ENCODE measurements at places on chromosomes 6 and 20. TPM values are rescaled to one million over a fixed set of nuclear protein-coding genes. Genes with fewer than 3 reads are reported as not detected.

DNA sequence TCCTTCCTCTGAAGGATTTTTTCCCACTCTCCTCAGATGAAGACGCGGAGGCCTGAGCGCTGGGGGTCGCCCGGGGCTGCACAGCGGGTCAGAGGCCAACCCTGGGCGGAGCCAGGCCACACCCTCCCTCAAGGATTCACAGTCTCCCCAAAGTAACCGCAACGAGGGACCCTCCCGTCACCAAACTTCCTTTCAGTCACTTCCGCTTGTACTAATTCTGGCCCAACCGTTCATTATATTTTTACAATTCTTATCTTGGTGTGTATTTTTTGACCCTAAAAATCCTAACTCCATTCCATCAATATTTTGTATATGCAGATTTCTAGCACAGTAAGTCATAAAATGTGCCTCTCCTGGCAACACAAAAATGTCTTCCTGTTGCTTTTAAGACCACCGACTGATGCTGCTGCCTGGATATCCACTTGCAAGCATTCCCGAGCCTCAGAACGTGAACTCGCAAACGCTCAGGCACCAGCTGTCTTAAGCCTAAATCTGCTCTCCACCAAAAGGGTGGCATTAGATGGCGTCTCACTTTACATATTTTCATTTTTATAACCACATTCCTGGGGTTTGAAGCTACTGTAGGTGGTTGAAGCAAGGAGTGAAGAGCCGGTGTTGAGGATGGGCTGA lies 128.0 kb downstream of the DLL1 start:
- no peak for DNase-seq

Gene OPRM1
- total RNA-seq: not detected

- DNase-seq: no peak
Observed at GRCh38 chr6:100268326-100268725, 196.4 kb downstream of the SIM1 start.

GRCh38 chr6:166589786-166590574 lies 3.5 kb upstream of the RAMACL start:
- DNase-seq: no peak

GRCh38 chr6:39249278-39249677 lies 20.0 kb upstream of the KCNK5 start:
- no peak for DNase-seq

Gene CST2
- total RNA-seq: not detected

Gene PCSK2
- 1.7 TPM for total RNA-seq

DNA sequence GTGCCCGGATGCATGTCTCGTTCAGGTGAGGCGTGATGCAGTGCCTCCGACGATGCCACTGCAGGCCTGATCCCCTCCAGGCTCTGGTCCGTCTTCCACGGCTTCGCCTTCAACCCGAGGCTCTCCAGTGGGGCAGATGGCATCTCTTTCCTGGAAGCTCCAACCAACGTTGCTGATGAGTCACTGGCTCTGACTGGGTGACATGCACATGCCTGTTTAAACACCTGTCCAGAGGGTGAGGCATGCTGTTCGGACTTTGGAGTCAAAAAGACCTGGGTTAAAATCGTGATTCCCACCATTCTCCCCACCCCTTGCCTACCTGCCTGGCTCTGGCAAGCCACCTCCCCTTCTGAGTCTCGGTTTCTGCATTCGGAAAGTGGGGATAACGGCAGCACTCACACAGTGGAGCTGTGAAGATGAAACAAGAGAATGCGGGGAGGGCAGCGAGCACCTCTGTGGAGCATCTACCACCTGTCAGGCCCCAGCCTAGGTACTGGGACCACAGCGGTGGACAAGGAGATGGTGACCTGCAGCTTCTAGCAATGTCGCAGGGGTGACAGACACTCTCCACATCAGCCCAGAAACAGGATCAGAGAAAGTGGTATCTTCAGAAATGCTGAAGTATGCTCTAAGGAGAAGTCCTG lies 8.5 kb upstream of the EDN3 start:
- DNase-seq: no peak

Gene TDRD6
- total RNA-seq: 0.05 TPM

DNA sequence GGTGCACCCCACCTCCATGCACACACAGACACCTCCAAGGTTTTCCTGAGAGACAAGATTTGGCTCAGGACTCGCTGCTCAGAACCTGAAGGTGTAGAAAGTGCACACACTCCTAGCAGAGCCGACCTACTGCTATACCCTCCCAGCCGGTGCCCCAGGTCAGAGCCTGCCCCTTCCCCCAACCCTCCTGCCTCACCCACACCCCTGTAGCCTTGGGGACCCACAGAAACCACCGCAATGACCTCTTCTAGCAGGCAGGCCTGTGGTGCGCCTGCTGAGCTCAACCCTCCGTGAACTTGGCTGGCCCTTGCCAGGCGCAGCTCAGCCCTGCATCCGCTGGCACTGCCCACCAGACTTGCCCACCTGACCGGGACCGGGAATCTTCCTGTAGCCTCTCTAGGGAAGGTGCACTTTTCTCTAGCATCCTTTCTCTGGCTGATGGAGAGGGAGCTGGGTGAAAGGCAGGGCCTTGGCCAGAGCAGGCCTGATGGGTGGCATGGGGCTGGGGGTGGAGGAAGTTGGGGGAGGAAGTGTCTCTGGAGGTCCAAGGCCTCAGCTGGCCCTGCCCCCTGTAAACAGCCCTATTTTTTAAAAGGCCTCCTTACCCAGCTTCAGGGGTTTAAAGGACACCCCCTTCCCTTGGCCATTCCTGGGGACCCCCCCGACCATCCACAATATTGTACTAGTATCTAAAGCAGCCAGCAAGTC lies 36.9 kb upstream of the SLCO4A1 start:
- no peak for DNase-seq

GRCh38 chr6:55917751-55918415 lies 42.5 kb upstream of the BMP5 start:
- no peak for DNase-seq

GRCh38 chr6:10555625-10556309 lies 34.6 kb downstream of the GCNT2 start:
- DNase-seq: peak; percentile 45

Gene SAPCD1
- total RNA-seq: 25.1 TPM

Gene QRSL1
- 19.9 TPM for total RNA-seq

DNA sequence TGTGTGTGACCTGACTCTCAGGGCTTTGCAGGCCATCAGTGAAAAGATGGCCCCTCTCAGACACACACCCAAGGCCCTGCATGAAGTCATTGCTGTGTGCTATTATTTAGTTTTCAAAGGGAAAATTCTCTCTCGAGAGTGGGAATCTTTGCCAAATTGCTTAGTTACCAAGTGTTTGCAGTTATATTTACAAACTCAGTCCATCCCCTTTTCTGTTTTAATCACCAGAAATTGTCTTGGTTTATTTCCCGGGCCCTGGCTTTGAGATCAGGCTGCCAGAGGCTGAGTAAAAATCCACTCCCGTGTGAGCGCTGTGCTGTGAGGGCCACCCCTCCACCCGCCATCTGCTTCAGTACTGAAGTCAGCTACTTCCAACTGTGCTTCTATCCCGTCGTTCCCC lies 163.1 kb downstream of the SOD2 start:
- DNase-seq: no peak

- no peak for DNase-seq
Observed at GRCh38 chr20:44343162-44343675, 6.4 kb downstream of the R3HDML start.

- no peak for DNase-seq
Observed at GRCh38 chr20:6524305-6524704, 243.2 kb upstream of the BMP2 start.

Gene PPIL6
- total RNA-seq: 3.3 TPM

DNA sequence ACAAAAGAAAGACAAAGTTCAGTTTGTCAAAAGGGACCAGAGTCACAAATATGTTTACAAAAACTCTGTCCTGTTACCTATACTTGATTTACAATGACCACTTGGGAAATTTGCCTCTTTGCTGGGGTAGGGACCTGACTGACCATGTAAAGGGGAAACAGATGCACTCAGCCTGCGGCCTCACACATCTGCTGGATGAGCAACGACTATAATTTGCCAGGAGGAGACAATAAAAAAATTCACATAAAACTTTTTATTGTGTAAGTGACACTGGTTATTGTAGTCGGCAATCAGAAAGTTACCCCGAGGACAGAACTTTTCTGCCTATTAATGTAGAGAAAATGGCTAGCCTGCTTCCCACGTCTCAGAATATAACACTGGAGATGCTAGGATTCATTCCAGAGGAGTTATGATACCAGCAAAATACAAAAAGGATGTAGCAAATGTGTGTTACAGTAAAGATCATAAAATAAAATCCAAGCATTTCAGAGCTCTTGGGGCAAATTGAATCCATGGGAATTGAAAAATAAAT lies 415.4 kb upstream of the SPTLC3 start:
- DNase-seq: no peak

DNA sequence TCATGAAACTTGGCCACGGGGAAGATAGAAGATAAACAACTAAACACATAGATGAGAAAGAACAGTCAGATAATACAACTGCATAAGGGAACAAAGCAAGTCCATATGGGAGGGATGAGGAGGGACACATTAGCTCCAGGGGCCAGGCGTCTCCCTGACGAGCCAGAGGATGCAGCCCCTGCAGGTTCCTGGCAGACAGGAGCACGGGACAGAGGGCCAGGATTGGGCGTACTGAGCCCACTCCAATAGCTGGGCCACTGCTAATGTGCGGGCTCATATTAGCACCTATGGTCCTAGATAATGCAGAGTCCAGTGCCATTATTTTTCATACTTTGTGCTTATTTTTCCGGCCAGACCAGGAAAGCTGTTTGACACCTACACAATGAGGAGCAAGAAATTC lies 182.9 kb downstream of the ANKRD60 start:
- no peak for DNase-seq

DNA sequence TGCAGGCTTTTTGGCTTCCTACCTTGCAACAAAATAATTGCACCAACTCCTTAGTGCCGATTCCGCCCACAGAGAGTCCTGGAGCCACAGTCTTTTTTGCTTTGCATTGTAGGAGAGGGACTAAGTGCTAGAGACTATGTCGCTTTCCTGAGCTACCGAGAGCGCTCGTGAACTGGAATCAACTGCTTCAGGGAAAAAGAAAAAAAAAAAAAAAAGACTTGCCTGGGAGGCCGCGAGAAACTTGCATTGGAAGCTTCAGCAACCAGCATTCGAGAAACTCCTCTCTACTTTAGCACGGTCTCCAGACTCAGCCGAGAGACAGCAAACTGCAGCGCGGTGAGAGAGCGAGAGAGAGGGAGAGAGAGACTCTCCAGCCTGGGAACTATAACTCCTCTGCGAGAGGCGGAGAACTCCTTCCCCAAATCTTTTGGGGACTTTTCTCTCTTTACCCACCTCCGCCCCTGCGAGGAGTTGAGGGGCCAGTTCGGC lies 420 bp downstream of the SOX4 start:
- DNase-seq: peak; percentile 41

DNA sequence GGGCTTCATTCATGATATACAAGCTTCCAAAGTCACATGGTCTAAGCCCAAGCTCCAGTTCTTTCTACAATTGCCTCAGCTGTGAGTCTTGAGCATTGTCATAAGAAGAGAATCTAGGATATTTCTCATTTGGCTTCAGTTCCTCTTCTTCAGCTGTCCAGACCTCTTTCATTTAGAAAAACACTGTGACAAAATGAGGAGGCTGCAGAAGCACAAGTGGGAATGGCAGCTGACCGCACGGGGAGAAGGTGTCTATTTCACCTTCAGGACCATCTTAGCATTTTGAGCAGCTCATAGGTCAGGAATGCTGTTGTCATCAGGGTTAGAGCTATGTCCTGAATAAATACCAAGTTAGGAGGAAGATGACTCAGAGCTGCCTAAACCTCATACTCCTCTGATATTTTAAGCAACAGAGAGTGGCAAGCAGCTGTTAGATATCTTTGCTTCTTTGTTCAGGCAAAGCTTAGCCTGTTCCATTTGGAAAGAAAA lies 390.1 kb upstream of the CITED2 start:
- no peak for DNase-seq

GRCh38 chr6:13795041-13795750 lies 19.2 kb downstream of the MCUR1 start:
- peak; percentile 88 for DNase-seq

Gene HLA-E
- 14.2 TPM for total RNA-seq

DNA sequence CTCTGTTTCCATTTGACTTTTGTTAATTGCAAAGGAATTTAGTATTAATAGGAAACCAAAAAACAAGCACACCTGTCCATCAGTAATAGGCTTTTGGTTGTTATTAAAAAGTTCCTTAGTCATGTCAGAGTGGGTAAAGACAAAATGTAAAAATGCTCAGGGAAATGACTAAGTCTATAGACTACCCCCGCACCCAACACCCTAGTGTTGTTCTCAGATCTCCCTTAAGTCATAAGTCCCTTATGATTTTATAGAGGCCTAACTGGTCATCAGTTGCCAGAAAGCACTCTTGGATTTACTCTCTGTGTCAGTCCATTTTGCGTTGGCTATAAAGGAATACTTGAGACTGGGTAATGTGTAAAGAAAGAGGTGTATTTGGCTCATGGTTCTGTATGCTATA lies 52.8 kb downstream of the MAP3K4 start:
- no peak for DNase-seq

DNA sequence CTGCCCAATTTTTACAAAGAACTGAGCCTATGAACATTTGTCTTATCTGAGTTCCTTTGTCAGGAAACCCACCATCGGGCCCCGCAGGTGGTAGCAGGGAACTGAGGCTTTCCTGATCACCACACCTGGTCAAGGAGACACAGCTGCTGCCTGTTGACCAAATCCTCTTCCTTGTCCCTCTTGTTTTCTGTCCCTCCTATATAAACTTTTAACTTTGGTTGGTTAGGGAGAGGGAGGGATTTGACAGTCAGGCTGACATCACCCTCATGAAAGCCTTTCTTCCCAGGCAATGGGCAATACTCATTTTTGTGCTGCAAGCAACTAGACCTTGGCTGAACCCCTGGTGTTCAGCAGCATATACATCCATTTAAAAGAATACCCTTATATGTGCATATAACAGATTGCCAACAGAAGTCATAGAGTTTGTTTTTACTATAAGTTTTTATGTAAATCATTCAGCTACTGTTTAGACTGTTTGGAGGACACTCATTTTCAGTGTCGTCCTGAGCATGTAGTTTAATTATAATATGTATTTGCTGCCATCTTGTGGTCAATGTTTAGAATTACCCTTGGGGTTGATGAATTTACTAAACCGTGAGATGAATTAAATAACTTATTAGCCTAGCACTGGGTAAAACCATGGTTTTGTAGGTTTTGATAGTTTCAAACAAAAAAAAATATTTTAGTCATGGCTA lies 17.0 kb downstream of the CRISP1 start:
- no peak for DNase-seq

Gene NRSN1
- 0.54 TPM for total RNA-seq
